ENCODE measurements at places on chromosomes 6 and 20.

- no peak for DNase-seq
Observed at GRCh38 chr20:61246269-61246668, 5.8 kb upstream of the CDH4 start.

- DNase-seq, result peak; percentile 77
Observed at GRCh38 chr6:25278914-25279747, at the start of gene CARMIL1. TSS of gene CARMIL1 (plus strand) at chr6:25279374. CDS start at chr6:25279796, 422 bp downstream.

DNA sequence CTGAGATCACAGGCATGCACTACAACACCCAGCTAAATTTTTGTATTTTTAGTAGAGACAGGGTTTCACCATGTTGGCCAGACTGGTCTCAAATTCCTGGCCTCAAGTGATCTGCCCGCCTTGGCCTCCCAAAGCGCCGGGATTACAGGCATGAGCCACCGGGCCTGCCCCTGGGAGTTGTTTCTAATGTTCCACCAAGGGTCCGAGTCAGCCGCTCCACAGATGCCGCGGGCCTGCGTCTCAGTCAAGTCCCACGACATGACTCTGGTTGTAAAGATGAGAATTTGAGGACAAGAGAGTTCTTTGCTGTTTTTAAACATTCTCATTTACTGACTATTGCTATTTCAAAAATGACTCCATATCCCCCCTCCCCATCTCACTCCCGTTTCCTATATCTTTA lies 30.8 kb downstream of the BNIP5 start:
- DNase-seq, result no peak

DNA sequence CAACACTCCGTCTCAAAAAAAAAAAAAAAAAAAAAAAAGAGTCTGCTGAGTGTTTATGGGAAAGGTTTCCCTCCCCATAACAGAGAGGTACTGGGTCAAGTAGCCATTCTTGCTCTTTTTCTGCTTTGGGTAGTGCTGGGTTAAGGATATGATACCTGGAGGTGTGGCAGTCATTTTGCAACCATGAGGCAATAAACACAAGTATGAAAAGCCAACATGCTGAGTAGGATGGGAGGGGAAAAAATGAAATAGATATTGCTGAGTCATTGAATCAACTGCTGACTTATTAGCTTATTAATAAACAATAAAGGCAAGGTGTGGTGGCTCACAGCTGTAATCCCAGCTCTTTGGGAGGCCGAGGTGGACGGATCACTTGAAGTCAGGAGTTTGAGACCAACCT lies 2.3 kb upstream of the TOMM34 start:
- DNase-seq, result no peak

- no peak for DNase-seq
Observed at GRCh38 chr20:63279931-63280330, 7.3 kb downstream of the ARFGAP1 start.

DNA sequence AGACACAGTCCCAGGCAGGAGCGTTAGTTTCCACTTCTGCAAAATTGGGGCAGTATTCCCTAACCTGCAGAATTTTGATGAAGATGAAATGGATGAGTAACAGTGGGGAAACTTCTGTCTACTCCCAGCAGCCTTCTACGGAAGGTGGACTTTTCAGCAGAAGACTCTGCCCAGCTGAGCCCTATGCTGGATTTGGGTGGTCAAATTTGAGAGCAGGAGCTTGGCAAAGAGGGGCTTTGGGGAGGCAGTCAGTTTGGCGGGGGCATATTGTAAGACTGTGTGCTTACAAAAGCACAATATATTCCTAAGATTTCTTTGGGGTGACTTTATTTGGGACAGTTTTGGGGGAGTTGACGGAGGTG lies 5.4 kb upstream of the SDCBP2 start:
- no peak for DNase-seq

GRCh38 chr20:57866250-57867106 lies 156.7 kb upstream of the PMEPA1 start:
- DNase-seq, result no peak

DNA sequence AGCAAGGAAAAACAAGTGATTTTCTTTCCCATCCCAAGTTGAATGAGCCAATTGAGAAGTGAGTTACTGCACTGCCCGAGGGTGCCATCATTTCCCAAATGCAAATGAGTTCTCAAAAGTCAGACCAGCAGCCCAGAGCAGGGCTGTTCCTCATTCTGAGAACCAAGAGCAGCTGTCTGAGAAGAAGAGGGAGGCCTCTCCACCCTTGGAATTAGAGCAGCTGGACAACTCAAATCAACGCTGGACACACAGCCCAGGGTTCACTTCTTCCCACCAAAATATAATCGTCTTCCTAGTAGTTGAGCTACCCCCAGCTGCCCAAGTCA lies 4.6 kb upstream of the PREX1 start:
- peak; percentile 68 for DNase-seq

DNA sequence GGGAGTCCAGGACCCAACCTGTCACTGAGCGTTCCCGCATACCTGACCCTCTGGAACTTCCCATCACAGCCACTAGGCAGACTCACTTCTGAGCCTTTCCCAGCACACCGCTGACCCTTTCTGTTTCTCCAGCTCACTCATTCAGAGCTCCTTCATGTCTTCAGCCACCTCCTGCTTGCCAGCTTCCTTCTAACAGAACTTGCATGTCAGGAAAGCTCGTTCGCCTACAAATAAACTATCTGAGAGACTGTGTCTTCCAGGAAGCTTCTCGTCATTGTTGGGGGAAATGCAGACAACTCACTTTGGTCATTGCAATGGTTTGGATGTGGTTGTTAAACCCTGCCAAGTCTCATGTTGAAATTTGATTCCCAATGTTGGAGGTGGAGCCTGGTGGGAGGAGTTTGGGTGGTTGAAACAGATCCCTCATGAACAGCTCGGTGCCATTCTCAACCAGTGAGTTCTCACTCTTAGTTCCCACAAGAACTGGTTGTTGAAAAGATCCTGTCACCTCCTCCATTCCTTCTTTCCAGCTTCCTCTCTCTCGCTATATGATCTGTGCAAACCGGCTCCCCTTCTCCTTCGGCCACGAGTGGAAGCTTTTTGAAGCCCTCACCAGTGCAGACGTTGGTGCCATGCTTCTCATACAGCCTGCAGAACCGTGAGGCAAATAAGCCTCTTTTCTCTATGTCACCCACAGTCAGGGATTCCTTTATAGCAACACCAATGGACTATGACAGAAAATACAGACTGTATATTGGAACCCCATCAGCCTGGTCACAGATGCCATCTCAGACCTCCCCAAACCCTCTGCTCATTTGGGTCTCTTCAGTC lies 1.4 kb upstream of the MUC21 start:
- no peak for DNase-seq

DNA sequence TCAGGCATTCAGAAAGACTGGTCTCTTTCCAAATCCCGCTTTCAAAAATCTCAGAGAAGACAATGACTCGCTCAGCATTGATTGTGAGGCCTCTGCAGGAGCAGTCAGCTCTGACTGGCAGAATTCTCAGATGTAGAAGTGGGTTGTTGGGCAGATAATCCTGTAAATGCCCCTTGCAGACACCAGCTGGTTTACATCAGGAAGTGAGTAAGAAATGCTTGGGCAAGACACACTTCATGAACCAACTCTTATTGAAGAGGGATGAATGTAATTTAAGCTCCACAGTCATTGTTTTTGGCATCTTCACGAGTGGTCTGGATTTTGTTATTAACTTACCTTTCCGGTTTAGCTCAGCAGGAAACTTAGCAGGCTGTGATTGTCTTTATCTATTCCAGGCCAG lies 166.6 kb downstream of the PLCB4 start:
- DNase-seq, result no peak

DNA sequence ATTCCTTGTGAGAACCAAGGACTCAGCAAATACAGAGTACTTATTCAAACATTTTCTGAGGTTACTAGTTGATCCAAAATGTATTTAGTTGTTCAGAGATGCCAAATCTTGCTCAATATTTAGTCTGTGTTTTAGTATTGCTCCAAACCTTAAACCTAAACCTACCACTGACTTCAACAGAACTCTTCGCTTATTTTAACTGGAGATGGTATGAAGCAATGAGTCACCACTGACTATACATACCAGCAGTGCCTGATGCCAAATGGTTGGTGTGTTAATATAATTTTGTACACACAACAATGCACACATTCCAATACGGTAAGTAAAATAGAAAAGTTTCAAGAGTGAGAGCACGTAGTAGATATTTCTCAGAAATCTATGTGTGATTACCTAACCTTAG lies 1.9 kb upstream of the SPTLC3 start:
- DNase-seq, result no peak
